ENCODE measurements at places on chromosomes 6 and 20. TPM values are rescaled to one million over a fixed set of nuclear protein-coding genes. Genes with fewer than 3 reads are reported as not detected.

Gene APCDD1L
- total RNA-seq, result not detected

Gene SLC17A3
- 0.96 TPM for total RNA-seq

Gene FOXQ1
- total RNA-seq, result not detected

DNA sequence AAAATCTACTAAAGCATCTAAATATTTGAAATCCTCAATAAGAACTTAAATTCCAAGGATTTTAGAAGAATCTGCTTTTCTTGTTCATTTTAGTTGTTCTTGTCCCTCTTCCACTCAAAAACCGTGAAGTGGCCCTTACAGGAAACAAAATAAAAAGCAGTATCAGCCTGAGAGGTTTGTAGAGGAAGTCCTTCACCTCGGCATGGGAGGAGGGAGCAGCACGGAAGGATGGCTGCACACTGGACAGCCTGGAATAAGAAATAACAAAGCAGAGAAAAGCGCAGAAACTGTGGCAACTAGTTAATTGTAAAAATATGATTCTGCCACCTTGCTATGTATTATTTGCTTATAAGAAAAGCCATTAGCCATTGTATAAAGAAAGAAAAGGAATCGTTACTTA, 46.1 kb downstream of the RALGAPA2 start:
- no peak overlapping the region for H3K4me3 ChIP-seq
- peaks cover 10% of the 10 kb centered on the region for H3K4me1 ChIP-seq
- no peak for DNase-seq

DNA sequence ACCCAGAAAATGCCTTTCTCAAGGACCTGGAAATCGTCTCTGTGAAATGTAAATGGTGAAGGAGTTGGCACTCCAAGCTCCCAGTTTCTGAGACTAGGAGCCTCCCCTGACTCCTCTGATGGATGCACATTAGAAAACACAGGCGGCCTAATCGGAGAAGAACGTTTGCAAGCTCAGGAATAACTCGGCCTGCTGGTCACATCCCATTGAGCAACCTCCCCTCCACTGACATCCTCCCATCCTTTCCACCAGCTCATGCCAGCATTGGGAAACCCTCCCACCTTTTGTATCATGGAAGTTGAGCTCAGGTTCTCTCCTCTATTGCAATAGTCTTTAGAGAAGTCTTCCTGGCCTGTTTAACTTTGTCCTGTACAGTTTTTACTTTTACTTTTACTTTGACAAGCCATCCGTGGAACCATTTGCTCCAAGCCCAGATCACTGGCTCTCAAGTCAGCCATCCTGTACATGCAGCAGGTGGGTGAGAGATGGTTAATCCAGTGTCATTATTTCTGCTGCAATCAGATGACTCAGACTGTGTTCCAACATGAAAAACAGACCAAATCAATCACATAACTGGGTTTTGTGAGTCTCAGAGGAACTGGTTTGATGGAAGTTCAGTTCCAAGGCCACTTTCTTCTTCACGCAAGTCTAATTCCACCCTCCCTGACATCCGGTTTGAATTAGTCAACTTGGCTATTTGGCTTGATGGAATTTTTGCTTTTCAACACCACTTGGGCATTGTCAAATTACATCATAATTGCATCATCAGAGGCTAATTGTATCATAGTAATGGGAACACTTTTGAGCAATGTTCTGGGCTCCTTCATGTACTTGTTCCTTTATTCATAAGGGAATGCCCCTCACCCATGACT, 619.4 kb upstream of the CDH4 start:
- H3K27ac ChIP-seq, result no peak overlapping the region
- H3K27me3 ChIP-seq, result no peaks in the 10 kb centered on the region
- DNase-seq, result no peak
- H3K36me3 ChIP-seq, result no peaks in the 10 kb centered on the region

GRCh38 chr6:159097256-159097655, 52.5 kb upstream of the TAGAP start:
- peaks cover 52% of the 10 kb centered on the region for H3K4me1 ChIP-seq
- peaks cover 2% of the 10 kb centered on the region for H3K36me3 ChIP-seq
- no peak for DNase-seq

DNA sequence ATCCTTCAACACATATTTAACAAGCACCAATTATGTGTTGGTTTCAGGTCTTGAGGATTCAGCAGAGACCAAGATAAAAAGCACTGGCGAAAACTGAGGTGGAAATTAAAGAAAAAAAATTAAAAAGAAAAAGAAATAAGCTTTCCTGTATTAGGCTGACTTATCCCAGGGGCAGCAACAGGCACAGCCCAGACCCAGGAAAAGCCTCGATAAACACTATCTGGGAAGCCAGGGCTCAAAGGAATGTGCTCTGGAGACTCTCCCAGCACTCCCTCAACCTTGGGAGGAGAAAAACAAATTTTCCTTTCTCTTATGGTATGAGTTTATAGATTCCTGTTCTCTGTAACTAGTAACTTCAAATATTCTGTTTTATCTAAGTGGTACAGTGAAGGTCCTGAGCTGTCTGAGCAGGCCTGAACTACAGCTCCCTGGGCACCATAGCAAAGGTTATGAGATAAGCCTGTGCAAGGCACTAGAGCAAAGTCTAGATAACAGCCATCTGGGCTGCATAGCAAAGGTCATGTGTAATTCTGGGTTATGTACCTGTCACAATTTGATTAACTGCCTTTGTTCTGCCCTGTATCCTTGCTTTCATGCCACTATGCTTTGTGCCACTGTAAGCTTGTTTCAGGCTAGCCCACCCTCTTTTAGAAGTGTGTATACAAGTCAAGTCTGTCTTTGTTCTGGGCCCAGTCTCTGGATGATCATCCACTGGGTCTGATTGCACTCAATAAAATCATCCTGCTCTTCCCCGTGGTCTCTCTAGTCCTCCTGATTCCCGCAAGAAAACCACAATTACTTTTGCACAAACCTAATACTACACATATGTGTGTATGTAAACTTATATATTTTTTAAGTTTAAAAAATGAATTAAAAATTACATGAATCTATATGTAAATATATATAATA, 54.0 kb downstream of the IL22RA2 start:
- peaks cover 7% of the 10 kb centered on the region for H3K36me3 ChIP-seq
- H3K4me1 ChIP-seq, result peaks cover 11% of the 10 kb centered on the region
- DNase-seq, result no peak
- H3K27me3 ChIP-seq, result peaks cover 1% of the 10 kb centered on the region
- no peak overlapping the region for H3K4me3 ChIP-seq

GRCh38 chr6:160430203-160430602, 82.0 kb downstream of the SLC22A3 start:
- peaks cover 14% of the 10 kb centered on the region for H3K27me3 ChIP-seq
- no peak overlapping the region for H3K27ac ChIP-seq
- no peak overlapping the region for H3K4me3 ChIP-seq
- H3K36me3 ChIP-seq, result no peaks in the 10 kb centered on the region

GRCh38 chr6:53408826-53409225, 60.1 kb upstream of the ELOVL5 start:
- H3K4me1 ChIP-seq, result peaks cover 4% of the 10 kb centered on the region
- no peaks in the 10 kb centered on the region for H3K36me3 ChIP-seq
- H3K27ac ChIP-seq, result no peak overlapping the region
- DNase-seq, result no peak
- peaks cover 2% of the 10 kb centered on the region for H3K27me3 ChIP-seq

DNA sequence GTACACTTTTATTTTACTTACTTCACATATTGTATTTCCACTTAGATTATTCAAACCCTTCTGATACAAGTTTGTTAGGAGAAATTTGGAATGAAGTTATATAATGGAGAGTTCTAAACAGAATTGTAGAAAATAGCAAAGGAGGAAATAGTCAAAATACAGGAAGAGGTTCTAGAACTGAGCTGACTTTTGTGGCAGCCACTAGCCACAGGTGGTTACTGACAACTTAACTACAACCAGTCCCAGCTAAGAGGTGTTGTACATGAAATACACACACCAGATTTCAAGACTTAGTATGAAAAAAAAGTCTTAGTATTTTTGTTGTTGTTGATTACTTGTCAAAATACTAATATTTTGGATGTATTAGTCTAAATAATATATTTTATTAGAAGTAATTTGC, 727.4 kb upstream of the CITED2 start:
- H3K27ac ChIP-seq, result no peak overlapping the region
- peaks cover 3% of the 10 kb centered on the region for H3K4me1 ChIP-seq
- no peak for DNase-seq
- H3K27me3 ChIP-seq, result no peaks in the 10 kb centered on the region
- no peak overlapping the region for H3K4me3 ChIP-seq

DNA sequence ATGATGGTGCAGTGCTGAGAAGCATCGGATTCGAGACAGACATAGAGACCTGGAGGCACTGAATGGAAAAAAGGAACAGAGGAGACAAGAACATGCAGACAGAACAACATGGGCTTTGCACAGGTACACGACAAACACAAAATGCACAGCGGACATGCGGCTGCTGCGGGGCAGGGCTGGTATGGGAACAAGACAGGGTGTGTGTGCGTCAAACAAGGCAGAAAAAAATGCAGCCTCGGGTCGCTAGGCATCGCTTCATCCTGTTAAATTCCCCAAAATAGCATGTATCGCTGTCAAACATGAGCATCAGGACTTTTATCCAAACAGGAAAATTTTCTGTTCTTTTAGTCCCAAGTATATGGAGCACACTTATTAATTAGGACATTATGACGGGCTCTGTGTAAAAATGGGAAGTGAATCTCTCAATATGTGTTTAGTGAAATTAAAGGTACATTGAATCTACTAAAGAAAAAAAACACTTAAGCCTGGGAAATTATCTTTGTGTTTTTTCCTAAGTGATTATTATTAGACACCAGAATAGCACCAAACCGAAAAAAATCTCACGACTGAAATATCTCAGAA, 36.1 kb upstream of the TBXT start:
- no peak for DNase-seq
- H3K27ac ChIP-seq, result no peak overlapping the region
- H3K27me3 ChIP-seq, result peaks cover 3% of the 10 kb centered on the region
- no peak overlapping the region for H3K4me3 ChIP-seq

DNA sequence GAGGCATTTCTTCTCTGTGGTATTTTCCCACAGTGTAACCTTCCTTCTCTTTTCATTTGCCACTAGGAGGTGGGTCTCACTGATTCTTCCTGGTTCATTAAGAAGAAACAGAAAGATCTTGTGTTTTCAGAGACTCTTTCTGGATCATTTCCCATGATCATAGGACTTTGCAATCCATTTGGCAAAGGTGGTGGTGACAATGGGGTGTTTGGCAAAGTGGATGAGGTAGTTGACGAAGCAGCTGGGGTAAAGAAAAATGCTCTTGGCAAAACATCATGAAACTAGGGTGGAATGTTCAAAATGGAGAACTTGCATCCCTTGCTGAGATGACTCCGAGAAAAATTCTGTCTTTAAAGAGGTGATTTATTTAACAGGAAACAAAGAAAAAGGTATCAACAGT, 50.6 kb downstream of the TRAF3IP2 start:
- no peaks in the 10 kb centered on the region for H3K4me1 ChIP-seq
- no peaks in the 10 kb centered on the region for H3K27me3 ChIP-seq
- no peak overlapping the region for H3K4me3 ChIP-seq
- no peak overlapping the region for H3K27ac ChIP-seq
- no peak for DNase-seq
- peaks cover 23% of the 10 kb centered on the region for H3K36me3 ChIP-seq

DNA sequence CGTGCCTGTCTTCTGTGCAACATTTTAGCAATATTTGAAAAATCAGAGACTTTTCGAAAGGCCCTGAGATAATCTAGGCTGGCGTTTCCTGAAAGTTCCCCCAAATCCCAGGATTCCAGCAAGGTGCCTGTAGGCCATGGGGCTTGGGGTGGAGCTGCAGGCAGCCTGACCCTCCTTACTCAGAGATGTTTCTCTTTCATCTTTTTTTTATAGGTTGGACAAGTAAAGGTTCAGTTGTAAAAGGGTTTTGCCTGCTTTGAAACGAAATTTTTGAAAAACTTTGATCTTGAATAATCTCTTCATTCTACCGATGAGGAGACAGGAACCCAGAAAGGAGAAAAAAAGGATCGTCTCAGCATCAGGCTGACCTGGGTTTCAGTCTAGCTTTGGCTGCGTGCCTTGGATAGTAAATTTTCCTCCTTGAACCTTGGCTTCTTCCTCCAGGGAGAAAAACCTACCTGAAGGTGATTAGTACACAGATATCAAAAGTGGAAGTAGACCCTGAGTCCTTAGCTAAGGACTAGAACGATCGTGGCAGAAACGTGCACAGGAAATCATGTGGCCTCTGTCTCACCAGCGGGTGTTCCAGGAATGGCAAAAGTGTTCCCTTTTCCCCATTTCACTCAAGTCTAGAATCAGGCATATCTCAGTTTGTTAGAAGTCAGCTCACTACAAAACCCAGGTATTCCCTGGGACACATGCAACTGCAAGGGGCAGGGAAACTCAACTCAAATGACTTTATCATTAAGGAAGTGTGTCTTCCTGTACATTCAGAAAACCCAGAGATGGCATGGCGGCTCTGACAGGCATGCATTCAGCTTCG, 128.2 kb upstream of the PTPN1 start:
- H3K27me3 ChIP-seq, result no peaks in the 10 kb centered on the region
- no peaks in the 10 kb centered on the region for H3K36me3 ChIP-seq
- H3K27ac ChIP-seq, result peak overlapping the region; percentile 85
- peaks cover 73% of the 10 kb centered on the region for H3K4me1 ChIP-seq
- DNase-seq, result peak; percentile 47

DNA sequence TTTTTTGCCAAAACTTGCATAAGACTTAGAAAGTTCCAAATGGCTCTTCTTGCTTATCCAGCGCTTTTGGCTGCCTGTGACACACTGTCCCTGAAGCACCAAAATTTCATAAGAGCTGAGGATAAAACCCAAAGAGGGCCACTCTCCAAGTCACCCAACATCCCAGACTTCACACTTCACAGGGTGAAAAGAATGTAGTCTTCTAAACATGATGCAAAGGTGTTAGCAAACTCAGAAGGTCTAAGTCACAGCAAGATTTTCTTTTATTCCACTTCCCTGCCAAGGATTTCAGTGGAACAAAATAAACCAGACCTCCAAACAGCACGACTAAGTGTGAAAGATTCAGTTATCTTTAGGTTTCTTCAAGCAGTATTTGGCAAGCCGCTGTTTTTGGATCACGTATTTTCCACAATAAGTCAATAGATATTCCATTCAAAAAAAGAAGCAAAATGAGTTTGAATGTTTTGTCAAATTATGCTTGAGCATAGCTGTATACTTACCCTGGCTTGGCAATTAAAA, 44.6 kb upstream of the CD93 start:
- DNase-seq, result no peak
- H3K27ac ChIP-seq, result no peak overlapping the region
- peaks cover 27% of the 10 kb centered on the region for H3K4me1 ChIP-seq
- peaks cover 5% of the 10 kb centered on the region for H3K27me3 ChIP-seq
- no peaks in the 10 kb centered on the region for H3K36me3 ChIP-seq
